ENCODE measurements at places on chromosomes 6 and 20. TPM values are rescaled to one million over a fixed set of nuclear protein-coding genes. Genes with fewer than 3 reads are reported as not detected.

DNA sequence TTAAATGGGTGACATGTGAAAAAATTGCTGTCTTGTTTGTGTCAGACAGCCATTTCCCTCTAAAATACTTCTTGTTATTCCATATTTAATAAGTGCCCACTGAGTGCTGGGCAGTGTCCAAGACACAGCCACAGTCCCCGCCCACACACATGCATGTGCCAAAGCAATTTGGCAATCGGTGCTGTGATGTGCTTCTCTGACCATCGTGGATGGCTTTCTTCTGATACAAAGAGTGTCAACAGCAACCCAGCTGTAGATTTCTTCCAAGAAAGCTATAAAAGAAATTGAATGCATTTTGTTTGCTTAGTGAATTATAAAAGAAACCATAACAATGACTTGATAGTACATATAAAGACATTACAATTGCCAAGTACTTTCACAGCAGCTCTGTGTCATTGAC, 140.5 kb upstream of the ATXN1 start:
- no peak overlapping the region for H3K27ac ChIP-seq
- H3K4me1 ChIP-seq: no peaks in the 10 kb centered on the region
- no peak for DNase-seq
- H3K4me3 ChIP-seq: no peak overlapping the region
- no peaks in the 10 kb centered on the region for H3K36me3 ChIP-seq

The SLC32A1 gene
- not detected for total RNA-seq

GRCh38 chr6:21590346-21590745, 3.2 kb upstream of the SOX4 start:
- H3K4me3 ChIP-seq: no peak overlapping the region
- no peak for DNase-seq
- H3K27ac ChIP-seq: no peak overlapping the region
- no peaks in the 10 kb centered on the region for H3K27me3 ChIP-seq

The RFX6 gene
- not detected for total RNA-seq

GRCh38 chr20:38213607-38213940, 47.0 kb downstream of the KIAA1755 start:
- no peak overlapping the region for H3K27ac ChIP-seq
- DNase-seq: no peak
- no peaks in the 10 kb centered on the region for H3K36me3 ChIP-seq
- no peaks in the 10 kb centered on the region for H3K27me3 ChIP-seq

The F13A1 gene
- 1.6 TPM for total RNA-seq

DNA sequence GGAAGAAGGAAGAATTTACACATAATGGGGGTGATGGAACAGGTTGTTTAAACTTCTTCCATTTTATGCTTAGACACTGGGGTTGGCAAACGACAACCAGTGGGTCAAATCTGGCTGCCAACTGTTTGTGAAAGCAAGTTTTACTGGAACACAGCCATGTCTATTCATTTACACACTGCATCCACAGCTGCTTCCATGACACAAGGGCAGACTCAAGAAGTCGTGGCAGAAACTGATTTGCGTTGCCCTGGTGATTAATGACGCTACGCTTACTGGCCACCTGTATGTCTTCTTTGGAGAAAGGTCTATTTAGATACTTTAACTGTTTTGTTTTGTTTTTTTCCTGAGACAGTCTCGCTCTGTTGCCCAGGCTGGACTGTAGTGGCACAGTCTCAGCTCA, 19.0 kb downstream of the CTCFL start:
- no peaks in the 10 kb centered on the region for H3K36me3 ChIP-seq
- no peak overlapping the region for H3K4me3 ChIP-seq
- DNase-seq: no peak
- H3K27ac ChIP-seq: no peak overlapping the region

The LGSN gene
- not detected for total RNA-seq

DNA sequence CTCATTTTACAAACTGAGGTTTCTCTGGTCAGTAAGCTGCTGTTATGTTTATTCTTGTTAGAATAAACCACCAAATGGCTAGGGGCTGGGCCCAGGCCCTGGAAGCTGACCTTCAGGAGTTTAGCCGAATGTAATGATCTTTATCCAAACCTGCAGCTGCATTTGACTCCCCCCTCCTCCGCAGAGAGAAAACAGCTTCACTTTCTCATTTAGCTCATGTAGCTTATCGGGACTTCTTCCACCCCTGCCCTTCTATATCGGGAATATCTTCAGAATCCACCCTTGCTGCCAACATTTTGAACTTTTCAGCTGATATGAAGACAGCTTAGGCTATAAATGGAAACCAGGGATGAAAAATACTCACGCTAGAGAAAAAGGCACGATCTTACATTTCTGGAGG, 102.6 kb downstream of the ZMYND8 start:
- no peak overlapping the region for H3K27ac ChIP-seq
- H3K27me3 ChIP-seq: no peaks in the 10 kb centered on the region
- peaks cover 9% of the 10 kb centered on the region for H3K4me1 ChIP-seq
- DNase-seq: no peak

The NRSN1 gene
- not detected for total RNA-seq

The SALL4 gene
- 0.08 TPM for total RNA-seq

DNA sequence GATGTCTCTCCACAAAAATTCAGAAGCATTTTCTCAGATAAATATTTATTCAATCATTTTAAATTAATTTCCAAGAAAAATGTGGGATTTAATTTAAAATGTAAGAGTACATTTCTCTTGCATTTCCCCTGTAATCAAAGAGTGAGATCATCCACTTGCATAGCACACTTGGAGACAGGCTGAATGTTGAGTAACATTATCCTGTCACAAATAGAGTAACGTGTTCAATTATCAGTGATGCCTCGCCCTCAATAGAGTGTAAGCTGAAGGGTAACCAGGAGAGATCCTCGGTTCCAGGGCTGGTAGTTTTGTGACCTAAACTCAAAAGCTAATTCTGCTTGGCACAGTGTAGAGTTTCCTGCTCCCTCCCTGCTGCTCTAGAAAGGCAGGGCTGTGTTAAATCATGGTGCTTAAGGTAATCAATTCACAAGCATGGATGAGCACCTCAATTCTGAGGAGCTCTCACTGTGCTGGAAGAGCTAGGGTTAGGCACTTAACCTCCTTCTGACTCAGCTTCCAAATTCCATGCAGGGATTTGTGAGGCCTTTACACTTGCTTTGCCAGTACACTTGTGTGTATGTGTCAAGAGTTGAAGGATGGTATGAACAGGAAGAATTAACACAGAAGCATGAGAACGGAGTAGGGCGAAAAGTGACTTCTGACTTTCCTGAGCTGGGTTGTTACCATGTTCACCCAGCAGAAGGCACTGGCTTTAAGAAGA, 56.6 kb downstream of the MMUT start:
- no peaks in the 10 kb centered on the region for H3K36me3 ChIP-seq
- DNase-seq: no peak
- H3K4me1 ChIP-seq: no peaks in the 10 kb centered on the region
- no peak overlapping the region for H3K27ac ChIP-seq
- no peaks in the 10 kb centered on the region for H3K27me3 ChIP-seq

The STX11 gene
- 23.2 TPM for total RNA-seq

All from GM12878 (cell line).